AG09319 (cell line): ENCODE measurements at places on chromosomes 4 and X.
A peak's percentile ranks its signal among the peaks of the same experiment; 100 is the strongest.

- DNase-seq = no peak
Measured at GRCh38 chrX:48972220-48973164, 848 bp upstream of the KCND1 start.

GRCh38 chr4:37825968-37826294, 555 bp upstream of the PGM2 start:
- DNase-seq = no peak

DNA sequence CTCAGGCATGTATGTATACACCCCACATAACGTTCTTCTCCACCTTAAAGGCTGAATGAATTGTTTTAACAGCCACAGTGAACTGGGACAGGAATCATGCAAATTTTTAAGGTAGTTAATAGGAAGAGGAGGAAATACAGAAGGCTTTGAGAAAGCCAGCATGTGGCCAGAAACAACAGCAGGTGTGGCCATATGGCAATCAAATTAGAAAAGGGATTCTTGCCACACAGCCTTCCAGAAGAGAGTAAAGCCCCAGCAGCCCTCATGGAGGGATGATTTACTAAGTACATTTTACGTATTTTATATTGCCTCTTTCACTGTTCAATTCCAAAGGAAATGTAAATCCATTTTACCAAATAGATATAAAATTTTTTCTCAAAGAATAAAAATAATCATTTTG, 792.2 kb downstream of the ADGRL3 start:
- DNase-seq = no peak

DNA sequence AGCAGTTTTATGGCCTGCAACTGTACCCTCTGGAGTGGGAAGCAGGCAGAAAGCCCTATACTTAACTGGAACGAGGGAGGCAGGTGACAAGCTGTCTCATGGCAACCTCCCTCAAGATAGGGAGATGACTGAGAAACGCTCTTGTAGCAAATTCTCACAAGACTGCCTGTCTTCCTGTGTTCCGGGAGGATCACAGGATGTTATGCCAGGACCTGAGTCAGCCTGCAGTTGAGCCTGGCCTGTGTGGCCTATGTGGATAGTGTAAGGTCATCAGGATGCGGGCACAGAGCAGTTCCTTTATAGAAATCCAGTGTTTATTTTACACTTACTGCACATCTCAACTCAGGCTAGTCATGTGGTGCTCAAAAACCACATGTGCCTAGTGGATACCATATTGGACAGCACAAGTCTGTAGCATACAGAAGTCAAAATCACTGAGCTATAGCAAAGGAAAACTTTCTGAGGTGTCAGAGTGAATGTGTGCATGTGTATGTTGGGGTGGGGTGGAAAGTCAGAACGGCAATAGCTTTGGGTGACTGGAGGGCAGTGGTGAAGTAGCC, 25.2 kb downstream of the TAF7L start:
- no peak for DNase-seq

- no peak for DNase-seq
Measured at GRCh38 chr4:118916691-118917289, 28.1 kb downstream of the SYNPO2 start.

- DNase-seq = no peak
Measured at GRCh38 chrX:20253232-20253543, 13.5 kb downstream of the RPS6KA3 start.

- DNase-seq = no peak
Measured at GRCh38 chr4:80986011-80986410, 44.5 kb upstream of the BMP3 start.

GRCh38 chr4:140237616-140238350, 83.8 kb upstream of the MAML3 start:
- peak; percentile 96 for DNase-seq

- DNase-seq = no peak
Measured at GRCh38 chrX:70398899-70399298, 24.2 kb upstream of the GDPD2 start.

DNA sequence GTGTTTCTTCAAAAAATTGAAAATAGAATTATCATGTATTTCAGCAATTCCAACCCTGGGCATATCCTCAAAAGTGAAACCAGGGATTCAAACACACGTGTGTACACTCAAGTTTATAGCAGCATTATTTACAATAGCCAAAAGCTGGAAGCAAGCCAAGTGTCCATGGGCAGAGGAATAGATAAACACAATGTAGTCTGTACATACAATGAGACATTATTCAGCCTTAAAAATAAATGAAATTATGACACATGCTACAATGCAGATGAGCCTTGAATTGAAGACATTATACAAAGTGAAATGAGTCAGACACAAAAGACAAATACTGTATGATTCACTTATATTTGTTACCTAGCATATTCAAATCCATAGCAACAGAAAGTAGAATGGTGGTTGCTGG, 853.4 kb downstream of the STIM2 start:
- no peak for DNase-seq

GRCh38 chr4:173194157-173194556, 25.5 kb downstream of the GALNT7 start:
- no peak for DNase-seq

DNA sequence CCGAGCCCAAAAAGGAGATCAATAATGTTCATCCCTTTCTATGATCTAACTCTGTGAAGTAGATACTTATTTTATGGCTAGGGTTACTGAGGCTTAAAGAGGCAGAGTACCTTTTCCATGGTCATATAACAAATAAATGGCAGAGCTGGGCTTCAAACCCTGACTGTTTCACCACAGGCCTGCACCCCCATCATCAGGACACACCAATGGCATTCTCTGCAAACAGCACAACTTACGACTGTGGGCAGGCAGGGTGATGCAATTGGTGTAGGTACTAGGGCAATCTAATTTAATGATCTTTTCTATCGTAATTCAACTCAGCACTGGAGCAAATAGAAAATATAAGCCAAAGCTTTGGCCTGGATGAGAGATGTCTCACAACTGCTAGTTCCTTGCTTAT, 118.8 kb upstream of the CBR4 start:
- DNase-seq = no peak

DNA sequence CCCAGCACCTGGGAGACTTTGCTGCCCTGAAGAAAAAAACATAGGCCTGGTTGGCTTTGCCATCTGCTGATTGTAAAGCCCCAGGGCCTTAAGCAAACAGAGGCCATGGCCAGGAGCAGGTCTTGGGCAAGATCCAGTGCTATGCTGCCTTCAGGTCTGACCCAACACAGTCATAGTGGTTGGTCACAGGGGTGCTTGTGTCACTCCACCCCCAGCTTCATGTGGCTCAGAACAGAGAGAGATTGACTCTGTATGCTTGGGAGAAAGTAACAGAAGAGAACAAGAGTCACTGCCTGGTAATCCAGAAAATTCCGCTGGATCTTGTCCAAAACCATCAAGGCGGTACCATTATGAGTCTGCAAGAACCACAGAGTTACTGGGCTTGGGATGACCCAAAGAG, 24.4 kb upstream of the SMARCA5 start:
- no peak for DNase-seq

DNA sequence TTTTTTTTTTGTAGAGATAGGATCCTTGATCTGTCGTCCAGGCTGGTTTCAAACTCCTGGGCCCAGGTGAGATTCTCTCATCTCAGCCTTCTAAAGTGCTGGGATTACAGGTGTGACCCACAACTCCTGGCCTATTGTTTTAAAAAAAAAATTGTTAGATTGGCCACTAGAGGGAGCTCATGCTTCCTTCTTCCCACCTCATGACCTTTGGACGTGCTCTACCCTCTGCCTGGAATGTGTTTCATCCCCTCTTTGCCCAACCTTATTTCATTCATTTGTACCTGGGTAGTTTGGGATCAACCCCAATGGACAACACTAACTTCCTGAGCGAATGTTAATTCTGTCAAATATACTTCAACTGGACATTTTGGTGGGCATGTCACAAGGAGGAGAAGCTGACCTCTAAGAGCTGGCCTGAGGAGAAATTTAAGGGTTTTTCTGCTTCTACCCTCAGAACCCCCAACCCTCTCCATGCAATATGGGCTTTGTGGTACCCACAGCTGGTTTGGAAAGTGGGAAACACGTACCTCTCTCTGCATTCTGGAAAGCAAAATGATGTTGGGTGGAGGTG, 6.4 kb downstream of the PPEF2 start:
- DNase-seq = no peak

DNA sequence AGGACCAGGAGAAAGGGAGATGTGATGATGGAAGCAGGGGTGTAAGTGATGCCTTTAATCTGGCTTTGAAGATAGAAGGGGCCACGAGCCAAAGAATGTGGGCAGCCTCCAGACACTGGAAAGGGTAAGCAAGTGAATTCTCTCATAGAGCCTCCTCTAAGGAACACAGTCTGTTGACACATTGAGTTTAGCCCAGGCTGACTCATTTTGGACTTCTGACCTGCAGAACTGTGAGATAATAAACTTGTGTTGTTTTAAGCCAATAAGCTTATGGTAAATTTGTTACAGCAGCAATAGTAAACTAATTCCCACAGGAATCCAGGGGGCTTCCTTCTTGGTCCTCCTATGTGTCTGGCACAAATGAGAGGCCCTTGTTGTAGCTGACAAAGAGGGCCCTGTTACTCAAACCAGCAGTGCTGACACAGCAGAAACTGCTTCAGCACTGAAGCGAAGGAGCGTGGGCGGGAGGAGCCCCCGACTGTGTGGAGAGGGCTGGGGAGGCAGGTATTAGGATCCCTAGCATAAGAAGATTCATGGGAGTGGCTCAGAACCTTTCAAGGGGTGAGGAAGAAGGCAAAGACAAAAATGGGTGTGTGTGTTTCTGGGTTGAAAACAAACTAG, 268.7 kb downstream of the NR3C2 start:
- no peak for DNase-seq

- no peak for DNase-seq
Measured at GRCh38 chr4:159489646-159490045, 386.8 kb downstream of the RAPGEF2 start.

DNA sequence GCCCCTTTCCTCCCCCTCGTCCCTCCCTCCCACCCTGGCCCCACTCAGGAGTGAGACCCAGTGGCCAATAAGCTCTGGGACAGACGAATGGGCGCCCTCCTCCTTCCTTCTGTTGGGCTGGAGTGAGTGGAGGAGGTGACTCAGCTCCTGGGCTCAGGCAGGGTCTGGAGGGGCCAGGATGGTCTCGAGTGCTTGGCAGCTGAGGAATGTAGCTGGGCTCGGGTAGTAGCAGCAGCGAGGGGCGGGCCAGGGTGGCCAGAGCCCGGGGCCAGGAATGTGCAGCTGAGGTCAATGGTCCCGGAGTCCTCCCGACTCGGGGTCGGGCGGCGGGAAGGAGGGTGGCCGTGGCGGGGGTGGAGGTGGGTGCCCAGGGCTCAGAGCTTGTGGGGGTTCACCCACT, 15.0 kb downstream of the G6PD start:
- no peak for DNase-seq

DNA sequence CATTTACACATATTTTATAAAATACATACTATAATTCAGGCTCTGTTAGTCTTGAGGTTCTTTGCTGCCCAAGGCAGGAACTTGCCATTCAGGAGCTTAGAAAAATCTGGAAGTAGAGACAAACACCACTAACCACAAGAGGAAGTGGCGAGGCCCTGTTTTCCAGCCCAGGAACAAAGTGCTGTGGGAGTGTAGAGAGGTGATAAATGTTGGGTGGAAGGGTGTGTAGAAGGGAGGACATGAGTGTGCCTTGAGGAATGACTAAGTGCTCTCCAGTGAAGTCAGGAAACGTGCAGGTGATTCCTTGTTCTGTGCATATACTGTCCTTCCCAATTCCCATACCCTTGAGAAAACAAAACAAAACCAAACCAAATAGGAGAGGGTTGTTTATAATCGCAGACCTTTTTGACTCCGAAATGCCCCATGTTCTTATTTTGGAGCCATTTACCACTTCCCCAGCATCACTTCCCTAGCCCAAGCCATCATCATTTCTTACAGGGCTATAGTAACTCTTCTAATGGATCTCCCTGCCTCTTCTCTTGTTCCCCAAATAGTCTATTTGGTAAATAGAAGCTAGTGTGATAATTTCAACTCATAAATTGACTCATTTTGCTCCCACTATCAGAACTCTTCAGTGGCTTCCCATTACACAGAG, 83.2 kb downstream of the GPAT3 start:
- no peak for DNase-seq

GRCh38 chrX:104270916-104271512, 16.3 kb upstream of the ESX1 start:
- DNase-seq = no peak

GRCh38 chr4:61333490-61333889, 133.4 kb downstream of the ADGRL3 start:
- DNase-seq = no peak

DNA sequence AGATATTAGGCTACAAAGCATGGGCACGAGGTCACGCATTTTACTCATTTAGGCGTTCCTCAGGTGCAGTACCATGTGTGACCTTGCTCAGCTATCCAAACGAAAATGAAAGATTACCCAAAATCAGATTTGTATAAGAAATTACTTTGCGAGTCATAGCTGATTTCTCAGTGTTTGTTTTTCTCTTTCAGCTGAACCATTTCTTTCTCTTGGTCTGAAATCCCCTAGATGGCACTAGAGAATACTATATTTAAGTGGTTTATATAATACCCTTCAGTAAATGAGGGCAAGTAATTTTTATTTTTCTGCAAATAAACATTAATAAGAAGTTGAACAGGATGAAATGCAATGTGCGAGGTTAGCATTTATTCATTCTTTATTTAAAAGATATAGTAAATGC, 496.6 kb downstream of the STIM2 start:
- no peak for DNase-seq

- DNase-seq = no peak
Measured at GRCh38 chr4:152101556-152102435, 341.0 kb upstream of the GATB start.

GRCh38 chr4:168917138-168917779, 92.8 kb downstream of the CBR4 start:
- DNase-seq = no peak

- DNase-seq = no peak
Measured at GRCh38 chrX:136148391-136148790, 1.1 kb downstream of the FHL1 start.

DNA sequence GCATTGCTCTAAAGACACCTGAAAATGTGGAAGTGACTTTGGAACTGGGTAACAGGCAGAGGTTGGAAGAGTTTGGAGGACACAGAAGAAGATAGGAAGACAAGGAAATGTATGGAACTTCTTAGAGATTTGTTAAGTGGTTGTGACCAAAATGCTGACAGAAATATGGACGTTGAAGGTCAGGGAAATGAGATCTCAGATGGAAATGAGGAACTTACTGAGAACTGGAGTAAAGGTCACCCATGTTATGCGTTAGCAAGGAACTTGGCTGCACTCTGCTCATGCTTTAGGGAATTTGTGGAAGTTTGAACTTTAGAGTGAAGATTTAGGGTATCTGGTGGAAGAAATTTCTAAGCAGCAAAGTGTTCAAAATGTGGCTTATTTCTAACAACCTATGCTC, 99.4 kb downstream of the FAM13A start:
- DNase-seq = no peak

DNA sequence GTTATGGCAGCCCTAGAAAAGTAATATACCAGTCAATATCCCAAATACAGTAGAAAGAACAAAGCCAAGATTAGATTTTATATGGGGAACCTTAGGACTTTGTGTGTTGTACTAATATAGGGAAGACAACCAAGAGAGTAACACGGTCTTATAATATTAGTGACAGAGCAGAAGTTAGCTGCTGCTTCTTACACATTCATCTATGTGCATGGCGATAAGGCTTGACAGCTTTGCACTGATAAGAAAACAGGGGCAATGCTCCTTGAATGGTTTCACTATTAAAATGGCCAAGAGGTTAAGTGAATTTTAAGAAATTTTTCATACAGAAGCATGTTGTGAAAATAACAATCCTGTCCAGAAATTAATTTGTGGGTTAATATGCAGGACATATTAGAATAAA, 521.6 kb downstream of the CCSER1 start:
- no peak for DNase-seq

GRCh38 chr4:180674619-180675358, 1568.4 kb upstream of the TENM3 start:
- no peak for DNase-seq
